LHCN-M2 (cell line): ENCODE measurements at places on chromosomes 2 and 18. TPM values are rescaled to one million over a fixed set of nuclear protein-coding genes. Genes with fewer than 3 reads are reported as not detected.

DNA sequence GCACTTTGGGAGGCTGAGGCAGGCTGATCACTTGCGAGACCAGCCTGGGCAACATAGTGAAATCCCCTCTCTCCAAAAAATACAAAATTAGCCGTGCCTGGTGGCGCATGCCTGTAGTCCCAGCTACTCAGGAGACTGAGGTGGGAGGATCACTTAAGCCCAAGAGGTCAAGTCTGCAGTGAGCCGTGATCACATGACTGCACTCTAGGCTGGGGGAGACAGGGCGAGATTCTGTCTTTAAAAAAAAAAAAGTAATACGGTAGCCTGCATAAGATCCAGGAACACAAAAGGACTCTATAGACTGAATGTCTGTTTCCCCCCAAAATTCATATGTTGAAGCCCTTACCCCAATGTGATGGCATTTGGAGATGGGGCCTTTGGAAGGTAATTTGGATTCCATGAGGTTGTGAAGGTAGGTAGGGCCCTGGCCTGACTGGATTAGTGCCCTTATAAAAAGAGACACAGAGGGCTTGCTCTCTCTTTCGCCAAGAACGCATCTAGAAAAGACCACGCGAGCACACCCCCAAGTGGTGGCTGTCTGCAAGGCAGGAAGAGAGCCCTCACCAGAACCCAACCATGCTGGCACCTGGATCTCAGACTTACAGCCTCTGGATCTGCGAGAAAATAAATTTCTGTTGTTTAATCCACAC is 17.0 kb downstream of the MBOAT2 start:
- no peak for DNase-seq

- peak; percentile 62 for DNase-seq
These were observed at the start of gene SEMA4C for GRCh38 chr2:96869822-96870625. Gene SEMA4C (minus strand): TSS chr2:96870080. CDS start chr2:96867886, 2,194 bp downstream.

DNA sequence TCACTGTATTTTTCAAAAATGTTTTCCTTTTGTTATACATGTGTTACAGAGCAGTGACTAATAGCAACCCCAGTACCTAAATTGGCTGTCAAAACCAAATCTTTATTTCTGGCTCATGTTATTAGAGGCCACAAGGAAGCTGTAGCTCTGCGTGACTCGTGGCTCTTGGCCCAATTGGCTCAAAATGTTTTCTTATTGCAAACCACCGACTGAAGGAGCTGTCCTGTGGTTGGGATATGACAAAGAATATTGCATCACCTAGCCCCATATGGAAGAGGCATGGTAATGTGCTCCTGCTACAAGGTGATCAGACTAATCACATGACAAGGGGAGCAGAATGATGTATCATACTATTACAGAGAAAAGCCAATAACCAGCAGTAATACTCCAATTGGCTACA is 1058.5 kb downstream of the CBLN2 start:
- no peak for DNase-seq

Gene DSEL
- 157 and 164 TPM in 2 replicates for total RNA-seq

Gene PLEK
- not detected in 2 replicates for total RNA-seq

Gene GCG
- 0.17 TPM in 1 of 2 replicates, not detected in the other for total RNA-seq
